ENCODE measurements at places on chromosomes 3 and 15.

GRCh38 chr3:118641608-118642007 is 393.0 kb downstream of the IGSF11 start:
- DNase-seq, result no peak

DNA sequence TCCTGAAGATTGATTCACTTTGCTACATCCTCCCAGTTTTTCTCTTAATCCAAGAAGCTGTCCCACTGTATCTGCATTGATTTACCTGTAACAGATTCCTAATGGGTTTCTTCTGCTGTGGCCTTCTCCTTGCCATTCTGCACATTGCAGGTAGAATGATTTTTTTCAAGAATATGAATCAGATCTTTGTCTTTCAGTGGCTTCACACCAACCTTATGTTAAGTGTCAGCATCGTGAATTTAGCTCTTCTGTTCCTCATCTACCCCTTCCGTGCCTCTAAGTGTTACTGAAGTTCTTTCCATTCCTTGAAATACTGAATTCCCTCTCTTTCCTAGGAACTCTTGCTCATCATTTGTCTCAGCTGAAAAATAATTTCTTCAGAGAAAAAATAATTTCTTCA is 7.5 kb downstream of the SENP5 start:
- DNase-seq, result no peak

- no peak for DNase-seq
These were observed 38.4 kb downstream of the PAQR5 start for GRCh38 chr15:69337138-69337537.

GRCh38 chr15:25183581-25184251 is 228.9 kb downstream of the SNRPN start:
- DNase-seq, result no peak

GRCh38 chr3:86801921-86802320 is 189.0 kb downstream of the VGLL3 start:
- no peak for DNase-seq

DNA sequence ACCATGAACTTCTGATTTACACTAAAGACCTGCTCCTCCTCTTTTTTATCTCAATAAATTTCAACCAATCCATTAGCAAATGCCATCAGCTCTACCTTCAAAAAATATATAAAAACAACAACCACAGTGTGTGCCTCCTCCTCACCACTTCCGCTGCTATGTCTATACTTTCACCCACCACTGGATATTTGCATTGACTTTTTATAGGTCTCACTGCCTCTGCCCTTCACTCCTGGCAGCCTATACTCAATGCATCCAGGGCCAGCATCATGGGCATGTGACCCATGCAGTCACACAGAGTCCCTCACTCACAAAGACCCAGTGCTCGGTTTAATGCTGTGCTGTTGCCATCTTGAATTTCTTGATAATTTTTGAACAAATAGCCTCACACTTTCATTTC is 53.5 kb upstream of the CCDC54 start:
- no peak for DNase-seq

- DNase-seq, result peak; percentile 10
These were observed 6.9 kb downstream of the SHF start for GRCh38 chr15:45180648-45181436.

DNA sequence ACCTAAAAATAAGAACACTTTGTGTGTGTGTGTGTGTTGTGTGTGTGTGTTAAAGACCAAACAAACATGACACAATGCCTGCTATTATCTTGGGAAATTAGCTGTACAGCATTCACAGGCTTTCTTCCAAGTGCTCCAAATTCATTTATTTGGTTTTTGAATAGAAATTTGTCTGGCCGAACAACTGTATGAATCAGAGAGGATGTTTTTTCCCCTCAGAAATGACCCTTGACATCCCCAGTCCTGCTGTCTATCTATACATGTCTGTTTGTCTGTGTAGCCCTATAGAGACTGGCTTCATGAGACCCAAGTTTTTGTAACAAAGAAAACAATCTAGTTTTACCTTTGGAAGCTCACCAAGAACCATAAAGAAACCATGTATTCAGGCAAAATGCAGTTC is 549.8 kb downstream of the NSUN3 start:
- no peak for DNase-seq

DNA sequence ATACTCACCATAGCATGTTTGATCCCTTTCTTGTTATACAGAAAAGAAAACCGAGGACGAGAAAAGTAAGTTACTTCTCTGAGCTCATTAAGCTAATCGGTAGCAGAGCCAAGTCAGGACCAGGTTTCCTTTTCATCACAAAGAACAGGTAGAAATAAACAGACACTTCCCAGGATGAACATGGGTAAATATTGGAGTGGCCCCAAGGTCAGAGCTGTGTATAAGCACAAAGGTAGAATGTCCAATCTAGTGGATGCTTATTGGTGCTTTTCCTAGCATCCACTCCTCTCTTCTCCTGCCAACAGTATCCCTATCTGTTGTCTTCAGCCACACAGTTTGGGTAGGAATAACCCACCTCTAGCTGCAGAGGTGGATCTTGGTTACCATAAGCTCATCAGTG is 52.8 kb upstream of the THUMPD3 start:
- no peak for DNase-seq

DNA sequence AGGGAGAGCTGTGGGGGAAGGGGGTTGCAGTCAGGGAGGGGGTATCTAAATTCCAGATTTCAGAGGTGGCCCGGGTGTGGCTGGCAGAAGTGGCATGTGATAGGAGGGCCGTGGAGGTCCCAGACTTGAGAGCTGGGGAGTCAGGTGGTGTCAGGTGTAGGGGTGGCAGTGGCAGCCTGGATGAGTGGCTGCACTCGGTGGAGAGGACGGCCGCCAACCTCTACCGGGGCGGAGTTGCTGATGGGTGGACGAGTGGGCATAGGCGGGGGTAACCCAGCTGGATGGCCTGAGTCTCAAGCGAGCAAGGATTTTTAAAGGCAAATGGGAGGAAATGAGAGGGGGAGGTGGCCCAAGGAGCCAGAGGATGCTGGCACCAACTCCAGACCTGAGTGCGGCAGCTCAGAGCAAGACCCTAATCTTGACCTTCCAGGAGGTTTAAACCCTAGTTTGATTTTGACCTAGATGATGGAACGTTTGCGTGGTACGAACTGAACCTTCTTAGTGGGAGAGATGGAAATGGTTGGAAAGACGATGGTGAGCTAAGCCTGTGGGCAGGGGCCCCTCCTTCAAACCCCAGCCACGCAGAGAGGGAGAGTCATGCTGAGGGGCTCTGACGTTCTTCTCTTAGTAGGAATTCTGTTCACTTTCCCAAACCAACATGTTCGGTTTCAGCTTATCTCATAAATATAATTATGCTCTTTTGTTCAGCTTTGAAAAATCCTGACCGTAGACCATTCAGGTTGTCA is 8.0 kb downstream of the TRAK1 start:
- no peak for DNase-seq

DNA sequence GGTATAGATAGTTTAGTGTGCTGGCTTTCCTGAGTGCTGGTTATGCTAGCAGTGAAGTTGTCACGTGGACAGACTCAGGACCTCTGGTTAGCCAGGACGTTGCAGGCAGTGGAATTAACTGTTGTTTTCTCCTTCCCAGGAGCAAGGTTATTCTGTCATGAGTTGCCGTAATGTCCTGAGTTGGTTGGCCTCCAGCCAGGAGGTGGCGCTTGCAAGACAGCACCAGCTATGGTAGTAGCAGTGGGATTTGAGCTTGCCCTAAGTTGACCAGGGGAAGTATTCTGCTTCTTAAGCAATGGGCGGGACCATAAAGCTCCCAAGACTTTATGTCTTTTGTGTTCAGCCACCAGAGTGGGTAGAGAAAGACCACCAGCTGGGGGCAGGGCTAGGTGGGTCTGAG is 240.7 kb upstream of the DNAJC19 start:
- DNase-seq, result no peak

- no peak for DNase-seq
These were observed 15.1 kb upstream of the TIPARP start for GRCh38 chr3:156659260-156659659.

- DNase-seq, result no peak
These were observed 511.7 kb upstream of the CDIN1 start for GRCh38 chr15:36067483-36068274.

- no peak for DNase-seq
These were observed 298.1 kb upstream of the NECTIN3 start for GRCh38 chr3:110773413-110773954.

DNA sequence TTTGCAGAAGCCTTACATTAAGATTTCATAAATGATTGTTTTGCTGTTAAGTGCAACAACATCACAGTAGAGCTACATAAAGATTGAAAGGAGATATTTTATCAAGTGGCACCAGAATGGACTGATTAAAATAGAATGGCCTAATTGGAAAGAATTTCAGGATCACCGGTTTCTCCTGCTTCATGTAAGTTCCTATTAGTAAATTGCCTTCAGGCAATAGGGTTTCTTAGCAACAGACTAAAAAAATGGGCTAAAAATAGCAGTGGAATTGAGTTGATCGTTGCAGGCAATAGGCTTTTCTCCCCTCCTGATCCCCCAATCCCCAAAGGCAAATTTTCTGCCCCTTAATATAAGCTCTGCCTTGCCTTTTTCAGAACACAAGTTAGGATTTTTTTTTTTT is 917 bp downstream of the LNP1 start:
- DNase-seq, result no peak

DNA sequence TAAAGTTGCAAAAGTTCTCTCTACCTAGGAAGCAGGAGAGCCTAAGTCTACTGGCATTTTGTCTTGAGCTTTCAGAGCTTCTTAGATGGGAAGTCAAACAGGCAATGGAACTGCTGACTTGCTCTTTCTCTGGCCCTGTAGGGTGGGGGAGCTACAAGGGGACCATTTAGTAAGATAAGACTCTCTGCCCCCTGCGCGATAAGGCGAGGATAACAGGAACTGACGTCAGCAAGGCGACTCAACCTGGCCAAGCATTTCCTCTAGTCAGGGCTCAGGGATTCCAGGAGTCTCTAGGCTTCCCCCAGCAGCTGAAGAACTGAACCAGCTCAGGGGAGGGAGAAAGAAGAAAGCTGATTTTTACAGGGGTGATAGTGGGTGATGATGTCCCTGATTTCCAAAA is 5.8 kb downstream of the RARB start:
- DNase-seq, result no peak

GRCh38 chr15:31352911-31353811 is 26.5 kb downstream of the KLF13 start:
- DNase-seq, result no peak

GRCh38 chr15:40420071-40420713 is 14.6 kb downstream of the IVD start:
- no peak for DNase-seq

- DNase-seq, result no peak
These were observed at the start of gene TLR9 for GRCh38 chr3:52225452-52226228. TLR9 (minus strand) TSS chr3:52225645; CDS start chr3:52225529, 116 bp downstream.

- no peak for DNase-seq
These were observed 11.1 kb upstream of the THUMPD3 start for GRCh38 chr3:9351709-9352126.

DNA sequence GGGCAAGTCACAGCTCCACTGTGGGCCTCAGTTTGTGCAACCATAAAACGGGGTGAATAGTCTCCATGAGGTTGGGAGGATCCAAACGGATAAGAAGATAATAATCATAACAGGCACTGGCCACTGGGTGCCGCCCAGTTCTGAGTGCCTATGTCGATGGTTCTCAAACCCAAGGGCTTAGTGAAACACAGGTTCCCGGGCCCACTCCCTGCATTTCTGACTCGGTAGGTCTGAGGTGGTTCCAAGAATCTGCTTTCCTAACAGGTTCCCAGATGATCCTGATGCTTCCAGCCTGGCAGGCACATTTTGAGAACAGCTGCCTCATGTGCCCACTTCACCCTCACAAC is 21.2 kb downstream of the ALS2CL start:
- DNase-seq, result peak; percentile 5

DNA sequence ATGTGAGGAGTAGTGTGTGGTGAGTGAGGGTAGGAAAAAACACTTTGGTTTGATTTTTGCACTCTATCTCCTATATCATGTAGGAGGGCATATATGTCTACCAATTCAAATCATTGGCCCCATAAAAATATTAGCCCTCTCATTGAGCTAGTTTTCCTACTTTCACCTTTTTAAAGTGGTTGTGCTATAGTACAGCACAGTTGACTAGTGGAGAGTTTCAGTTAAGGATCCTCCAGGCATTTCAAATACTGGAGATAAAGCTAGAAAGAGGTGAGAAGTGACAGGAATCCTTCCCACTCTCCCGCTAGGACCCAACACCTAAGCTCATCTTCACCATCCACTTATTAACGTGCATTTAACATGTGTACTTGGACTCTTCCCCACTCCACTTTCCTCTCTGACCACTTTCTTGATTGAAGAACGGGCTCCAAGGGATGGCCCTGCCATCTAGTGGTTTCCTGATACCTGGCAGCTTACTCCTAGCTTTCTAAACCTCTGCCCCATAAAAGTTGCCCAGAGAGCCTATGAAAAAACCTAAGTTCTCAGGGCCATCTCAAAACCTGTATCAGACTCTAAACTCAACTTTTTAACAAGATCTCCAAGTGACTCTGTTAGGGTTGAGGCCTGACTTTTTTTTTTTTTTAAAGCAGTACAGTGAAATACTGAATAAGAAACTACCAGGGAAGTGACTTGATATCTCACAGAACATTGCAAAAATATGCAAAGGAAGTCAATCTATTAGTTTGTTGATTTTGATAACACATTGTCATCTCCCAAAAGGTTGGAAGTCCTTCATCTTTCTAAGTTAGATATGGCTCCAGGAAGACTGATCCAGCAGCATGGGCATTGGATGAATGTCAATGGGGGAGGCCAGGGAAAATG is 17.9 kb downstream of the IL12A start:
- no peak for DNase-seq

GRCh38 chr3:109728861-109729494 is 391.6 kb upstream of the DPPA4 start:
- no peak for DNase-seq

GRCh38 chr3:59335338-59335737 is 285.5 kb upstream of the CFAP20DC start:
- DNase-seq, result no peak

DNA sequence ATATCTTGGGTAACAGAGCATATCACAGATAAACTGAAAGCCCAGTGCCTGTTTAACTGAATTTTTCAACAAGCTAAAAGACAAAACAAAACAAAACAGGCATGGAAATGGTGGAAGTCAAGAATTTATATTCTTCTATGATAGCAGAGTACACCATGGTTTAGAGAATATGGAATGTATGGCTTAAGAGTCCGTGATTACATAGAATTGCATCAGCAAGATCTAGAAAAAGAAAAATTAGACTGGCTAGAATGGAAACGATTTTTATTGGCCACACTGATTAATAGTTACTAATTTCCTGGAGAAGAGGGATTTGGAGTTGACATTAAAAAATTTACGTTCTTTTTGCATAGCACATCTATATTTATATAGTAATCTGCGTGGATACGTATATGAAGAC is 435.2 kb upstream of the DPPA4 start:
- DNase-seq, result no peak

All from D721Med (cell line).